Ecto neural progenitor cell (in vitro differentiated cells): ENCODE measurements at places on chromosomes 7 and 10.
A peak's percentile ranks its signal among the peaks of the same experiment; 100 is the strongest.

DNA sequence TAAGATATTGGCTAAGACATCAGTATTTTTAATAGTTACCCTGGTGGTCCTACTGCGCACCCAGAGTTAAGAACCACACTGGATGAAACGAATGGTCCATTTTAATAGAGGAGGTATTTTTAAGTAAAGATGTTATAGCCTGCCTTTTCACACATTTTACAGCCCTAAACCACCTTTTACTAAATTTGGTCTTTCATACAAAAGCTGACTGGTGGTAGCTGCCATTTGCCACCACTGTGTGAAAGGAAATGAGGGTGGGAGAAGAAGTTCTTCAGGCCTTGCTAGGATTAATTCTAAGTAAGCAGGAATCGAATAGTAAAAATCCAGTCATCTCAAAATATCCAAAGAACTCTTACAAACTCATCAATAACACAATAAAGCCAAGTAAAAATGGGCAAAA, 15.2 kb upstream of the APBB1IP start:
- DNase-seq, result no peak

DNA sequence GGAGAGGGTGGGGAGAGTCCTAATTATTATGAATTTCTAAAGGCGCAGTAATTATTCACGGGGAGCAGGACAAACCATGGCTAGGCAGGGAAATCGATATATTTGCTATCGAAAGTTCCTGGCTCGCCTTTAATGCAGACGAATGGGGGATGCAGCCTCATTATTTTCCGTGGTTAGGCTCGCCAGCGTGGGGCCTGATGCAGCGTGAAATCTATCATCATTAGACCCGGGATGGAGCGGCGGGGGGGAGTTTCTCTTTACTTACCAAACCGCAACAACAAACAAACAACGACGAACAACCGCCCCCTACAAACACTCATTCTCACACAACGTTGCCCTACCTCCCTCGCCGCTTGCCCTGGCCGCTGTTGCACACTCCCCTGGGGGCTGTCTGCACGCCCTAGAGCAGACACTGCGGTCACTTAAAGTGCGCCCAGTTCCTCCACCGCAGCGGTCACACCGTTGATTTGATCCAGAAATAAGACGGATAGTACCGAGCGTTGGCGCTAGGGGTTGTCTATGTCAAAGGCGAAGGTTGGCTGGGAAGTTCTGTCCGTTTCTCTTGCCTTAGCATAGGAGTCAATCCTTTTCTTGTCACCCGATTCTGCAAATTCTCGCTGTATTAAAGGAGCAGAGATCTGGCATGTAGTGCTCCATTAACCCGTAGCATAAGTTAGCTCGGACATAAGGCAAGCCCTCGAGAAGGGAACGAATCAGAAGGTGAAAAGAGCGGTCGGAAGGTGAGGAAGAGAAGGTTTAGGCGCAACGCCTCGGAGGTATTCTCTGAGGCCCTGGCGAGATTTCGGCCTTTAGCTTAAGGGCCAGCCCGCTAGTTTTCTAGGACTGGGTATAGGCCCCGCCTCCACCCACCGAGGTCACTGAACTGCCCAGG, 10.4 kb downstream of the NXPH1 start:
- DNase-seq, result peak; percentile 72

GRCh38 chr10:76270464-76270863, 839.0 kb downstream of the LRMDA start:
- DNase-seq, result no peak

- no peak for DNase-seq
Measured at GRCh38 chr10:114246679-114247305, 7.7 kb downstream of the VWA2 start.

- DNase-seq, result no peak
Measured at GRCh38 chr10:118584181-118584954, 11.1 kb downstream of the PRLHR start.

GRCh38 chr7:144063710-144064109, 5.9 kb upstream of the OR2A25 start:
- DNase-seq, result no peak

GRCh38 chr7:65924193-65924592, 51.3 kb downstream of the VKORC1L1 start:
- no peak for DNase-seq

- no peak for DNase-seq
Measured at GRCh38 chr10:129329385-129330055, 137.5 kb upstream of the MGMT start.
